ENCODE measurements at places on chromosomes 11 and 22. TPM values are rescaled to one million over a fixed set of nuclear protein-coding genes. Genes with fewer than 3 reads are reported as not detected.

DNA sequence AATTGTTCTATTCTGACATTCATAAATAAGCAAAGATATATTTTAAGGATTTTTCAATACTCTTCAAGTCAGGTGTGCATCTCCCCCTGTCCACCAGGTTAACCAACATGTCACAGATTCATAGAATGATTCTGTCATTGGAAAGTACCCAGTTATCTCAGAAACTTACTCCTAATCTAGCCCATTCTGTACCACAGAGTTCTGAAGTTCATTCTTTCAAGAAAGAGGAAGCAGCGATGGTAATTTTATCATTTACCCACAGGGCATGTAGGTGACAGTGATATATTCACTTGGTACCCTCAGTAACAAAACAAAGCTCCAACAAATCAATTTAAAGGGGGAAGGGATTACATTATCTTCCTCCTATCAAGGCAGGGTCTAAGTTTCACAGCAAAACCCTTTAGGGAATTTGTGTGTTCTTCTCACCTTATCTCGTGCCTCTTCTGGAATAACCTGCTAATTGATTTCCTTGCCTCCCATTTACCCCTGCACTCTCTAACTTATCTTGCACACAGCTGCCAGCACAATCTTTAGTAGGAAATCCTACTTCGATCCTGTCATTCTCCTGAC is 19.0 kb upstream of the MPPED2 start:
- no peaks in the 10 kb centered on the region for H3K4me1 ChIP-seq
- H3K36me3 ChIP-seq, result no peaks in the 10 kb centered on the region

The ZNRF3 gene
- total RNA-seq, result 44.5 TPM

- DNase-seq, result no peak
- H3K4me1 ChIP-seq, result peaks cover 32% of the 10 kb centered on the region
- H3K27me3 ChIP-seq, result no peaks in the 10 kb centered on the region
- H3K27ac ChIP-seq, result peak overlapping the region; percentile 2
- no peak overlapping the region for H3K4me3 ChIP-seq
- no peaks in the 10 kb centered on the region for H3K36me3 ChIP-seq
Measured at GRCh38 chr22:32625985-32626384, 151.4 kb downstream of the FBXO7 start.

The MAP6 gene
- total RNA-seq, result 17.8 TPM

DNA sequence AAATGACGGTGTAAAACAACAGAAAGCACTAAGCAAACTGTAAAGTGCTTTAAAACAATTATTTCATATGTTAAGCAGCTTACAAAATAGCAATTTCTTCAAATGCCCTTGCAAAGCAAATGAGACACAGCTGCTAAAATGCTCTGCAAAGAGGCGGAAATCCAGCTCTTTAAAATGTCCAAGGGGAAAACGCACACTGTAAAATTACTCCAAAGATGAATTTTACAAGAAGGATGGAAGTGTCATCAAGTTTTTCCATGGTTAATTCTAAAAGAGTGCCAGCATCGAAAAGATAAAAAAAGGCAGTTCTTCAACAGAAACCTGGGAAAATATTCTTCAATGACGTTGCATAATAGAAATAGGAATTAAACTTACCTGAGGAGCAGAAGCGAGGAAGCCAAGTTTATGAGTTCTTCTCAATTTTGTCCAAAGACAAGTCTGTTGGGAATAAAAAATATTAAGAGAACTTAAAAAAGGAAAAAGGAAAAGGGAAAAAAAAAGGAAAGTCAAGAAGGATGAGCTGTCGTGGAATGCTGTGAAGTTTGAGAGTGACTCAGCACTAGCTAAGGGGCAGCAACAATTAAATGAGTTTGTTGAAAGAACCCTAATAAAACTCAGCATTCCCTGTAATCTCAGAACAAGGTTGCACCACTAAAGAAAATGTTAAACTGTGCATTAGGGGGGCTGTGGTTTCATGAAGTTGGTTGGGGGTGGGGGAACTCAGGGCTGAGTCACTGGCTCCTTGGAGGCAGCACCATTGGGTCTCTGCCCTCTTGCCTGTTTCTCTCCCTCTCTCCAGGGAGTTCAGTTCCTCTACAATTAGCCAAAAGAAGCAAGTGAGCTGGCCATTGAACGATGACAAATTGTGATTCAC is 64.2 kb upstream of the BLID start:
- no peak overlapping the region for H3K4me3 ChIP-seq
- no peak for DNase-seq
- peaks cover 32% of the 10 kb centered on the region for H3K4me1 ChIP-seq
- H3K36me3 ChIP-seq, result no peaks in the 10 kb centered on the region

The DTX4 gene
- 4.5 TPM for total RNA-seq

DNA sequence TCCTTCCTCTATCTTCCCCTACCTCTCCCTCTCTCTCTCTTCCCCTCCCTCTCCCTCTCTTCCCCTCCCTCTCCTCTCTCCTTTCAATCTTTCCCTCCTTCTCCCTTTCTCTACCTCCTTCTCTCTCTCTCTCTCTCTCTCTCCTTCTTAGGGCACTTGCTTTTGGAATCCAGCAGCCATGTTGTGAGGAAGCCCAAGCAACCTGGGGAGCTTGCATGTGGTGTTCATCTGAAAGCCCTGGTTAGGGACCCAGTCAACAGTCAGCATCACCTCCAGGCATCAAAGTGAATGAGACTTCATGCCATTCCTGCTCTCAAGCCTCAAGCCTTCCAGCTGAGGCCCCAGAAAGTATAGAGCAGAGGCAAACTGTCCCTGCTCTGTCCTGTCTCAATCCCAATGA is 65.6 kb upstream of the SHISAL1 start:
- H3K36me3 ChIP-seq, result no peaks in the 10 kb centered on the region
- H3K27ac ChIP-seq, result no peak overlapping the region
- no peak for DNase-seq
- no peaks in the 10 kb centered on the region for H3K27me3 ChIP-seq

GRCh38 chr22:19722178-19722981 is 959 bp upstream of the GP1BB start:
- no peaks in the 10 kb centered on the region for H3K27me3 ChIP-seq
- DNase-seq, result no peak
- no peak overlapping the region for H3K4me3 ChIP-seq
- H3K36me3 ChIP-seq, result no peaks in the 10 kb centered on the region

- DNase-seq, result no peak
- H3K4me1 ChIP-seq, result no peaks in the 10 kb centered on the region
- no peaks in the 10 kb centered on the region for H3K36me3 ChIP-seq
Measured at GRCh38 chr22:48734359-48734758, 1093.3 kb downstream of the BRD1 start.

The BRSK2 gene
- total RNA-seq, result 52.3 TPM

GRCh38 chr11:57394203-57394965 is 3.9 kb upstream of the PRG2 start:
- H3K4me1 ChIP-seq, result no peaks in the 10 kb centered on the region
- no peaks in the 10 kb centered on the region for H3K27me3 ChIP-seq
- H3K4me3 ChIP-seq, result no peak overlapping the region
- no peak for DNase-seq
- H3K36me3 ChIP-seq, result no peaks in the 10 kb centered on the region

The RANGAP1 gene
- total RNA-seq, result 319 TPM

DNA sequence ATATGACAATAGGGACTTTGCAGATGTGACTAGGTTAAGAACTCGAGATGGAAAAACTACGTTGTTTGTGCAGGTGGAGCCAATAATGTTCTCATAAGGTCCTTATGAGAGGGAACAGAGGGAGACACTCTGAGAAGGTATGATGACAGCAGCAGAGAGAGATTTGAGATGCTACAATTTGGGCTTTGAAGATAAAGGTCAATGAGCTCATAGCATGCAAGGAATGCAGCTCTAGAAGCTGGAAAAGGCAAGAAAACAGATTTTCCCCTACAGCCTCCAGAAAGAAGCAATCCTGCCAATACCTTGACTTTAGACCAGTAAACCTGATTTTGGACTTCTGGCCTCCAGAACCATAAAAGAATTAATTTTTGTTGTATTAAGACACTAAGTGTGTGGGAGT is 21.1 kb downstream of the FAM76B start:
- no peaks in the 10 kb centered on the region for H3K27me3 ChIP-seq
- no peak overlapping the region for H3K27ac ChIP-seq
- no peak overlapping the region for H3K4me3 ChIP-seq
- no peaks in the 10 kb centered on the region for H3K4me1 ChIP-seq
- no peaks in the 10 kb centered on the region for H3K36me3 ChIP-seq

The LRRC56 gene
- 22.2 TPM for total RNA-seq

GRCh38 chr11:118081241-118081958 is 4.5 kb downstream of the TMPRSS4 start:
- no peak overlapping the region for H3K4me3 ChIP-seq
- H3K27me3 ChIP-seq, result no peaks in the 10 kb centered on the region
- DNase-seq, result no peak
- H3K27ac ChIP-seq, result no peak overlapping the region
- H3K36me3 ChIP-seq, result no peaks in the 10 kb centered on the region

The ABTB2 gene
- total RNA-seq, result 12.1 TPM

DNA sequence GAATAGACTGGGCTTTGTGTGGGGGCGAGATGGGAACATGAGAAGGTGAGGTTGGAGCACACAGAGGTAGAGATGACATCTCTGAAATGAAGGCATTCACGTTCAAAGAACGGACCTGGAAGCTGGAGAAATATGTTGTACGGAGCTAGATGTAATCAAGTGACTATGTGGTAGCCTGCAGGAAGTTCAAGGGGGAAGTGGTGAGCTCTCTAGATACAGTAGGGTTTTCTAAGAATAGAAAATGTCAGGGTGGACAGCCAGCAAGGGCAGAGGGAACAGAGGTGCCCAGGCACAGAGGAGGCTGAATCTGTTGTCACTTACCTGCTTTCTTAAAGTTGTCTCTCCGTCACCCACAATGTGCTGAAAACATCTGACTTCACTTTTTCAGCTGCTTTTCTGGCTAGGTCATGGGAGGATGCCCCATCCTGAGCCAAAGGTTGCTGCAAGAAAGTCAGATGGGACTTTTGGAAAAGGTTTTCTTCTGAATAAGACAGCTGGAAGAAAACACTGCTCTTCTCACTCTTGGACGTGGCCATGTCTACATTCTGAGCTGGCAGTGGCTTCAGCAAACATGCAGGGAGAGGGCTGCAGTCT is 171.5 kb upstream of the B3GAT1 start:
- no peaks in the 10 kb centered on the region for H3K36me3 ChIP-seq
- H3K4me1 ChIP-seq, result peaks cover 16% of the 10 kb centered on the region
- no peak overlapping the region for H3K27ac ChIP-seq
- H3K27me3 ChIP-seq, result no peaks in the 10 kb centered on the region

GRCh38 chr11:71247551-71248250 is 4.7 kb downstream of the SHANK2 start:
- peaks cover 3% of the 10 kb centered on the region for H3K4me1 ChIP-seq
- H3K27me3 ChIP-seq, result no peaks in the 10 kb centered on the region
- peak; percentile 67 for DNase-seq
- H3K27ac ChIP-seq, result no peak overlapping the region

The TMEM218 gene
- 15.1 TPM for total RNA-seq

GRCh38 chr22:33005476-33005875 is 52.7 kb downstream of the SYN3 start:
- no peak for DNase-seq
- H3K27me3 ChIP-seq, result no peaks in the 10 kb centered on the region
- H3K36me3 ChIP-seq, result no peaks in the 10 kb centered on the region
- no peak overlapping the region for H3K27ac ChIP-seq
- H3K4me1 ChIP-seq, result no peaks in the 10 kb centered on the region
- H3K4me3 ChIP-seq, result no peak overlapping the region

DNA sequence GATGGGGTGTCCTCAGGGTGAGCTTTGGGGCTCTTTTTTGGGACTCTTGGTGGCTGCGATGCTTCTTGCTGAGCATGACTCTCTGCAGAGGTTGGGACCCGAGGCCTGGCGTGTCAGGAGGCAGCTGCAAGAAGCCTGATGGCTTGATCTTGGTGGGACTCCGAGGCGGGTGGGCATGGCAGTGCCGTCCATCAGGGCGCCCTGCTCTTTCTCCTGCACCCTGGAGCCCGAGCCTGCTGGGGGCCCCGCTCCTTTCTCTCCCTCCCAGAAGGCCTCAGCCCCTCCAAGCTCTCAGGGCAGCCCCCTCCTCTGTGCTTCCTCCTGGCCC is 432.7 kb downstream of the TBC1D22A start:
- DNase-seq, result peak; percentile 7
- no peak overlapping the region for H3K27ac ChIP-seq
- H3K27me3 ChIP-seq, result no peaks in the 10 kb centered on the region
- H3K4me1 ChIP-seq, result peaks cover 4% of the 10 kb centered on the region

DNA sequence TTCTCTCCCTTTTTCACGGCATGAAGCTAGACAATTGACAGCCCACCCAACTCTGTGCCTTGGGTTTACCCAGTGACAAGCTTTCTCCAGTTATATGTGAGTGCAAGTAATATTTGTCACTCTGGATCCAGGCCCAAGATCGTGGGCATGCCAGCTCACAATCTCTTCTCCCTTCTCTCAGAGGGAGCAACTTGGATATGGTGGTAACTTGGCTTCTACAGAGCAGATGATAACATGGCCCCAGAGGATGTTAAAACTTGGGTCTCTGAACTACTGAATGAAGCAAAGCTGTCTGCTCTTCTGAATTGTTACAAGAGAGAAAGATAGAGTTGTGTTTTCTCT is 20.8 kb downstream of the C11orf96 start:
- no peak overlapping the region for H3K4me3 ChIP-seq
- H3K27ac ChIP-seq, result no peak overlapping the region
- no peaks in the 10 kb centered on the region for H3K4me1 ChIP-seq
- no peaks in the 10 kb centered on the region for H3K27me3 ChIP-seq

GRCh38 chr22:19121631-19122142 is 525 bp downstream of the DGCR2 start:
- peaks cover 24% of the 10 kb centered on the region for H3K4me1 ChIP-seq
- peak overlapping the region; percentile 93 for H3K27ac ChIP-seq
- H3K27me3 ChIP-seq, result no peaks in the 10 kb centered on the region
- H3K4me3 ChIP-seq, result peak overlapping the region; percentile 96

The HBE1 gene
- total RNA-seq, result not detected

- H3K27ac ChIP-seq, result no peak overlapping the region
- H3K4me1 ChIP-seq, result no peaks in the 10 kb centered on the region
- DNase-seq, result no peak
- H3K27me3 ChIP-seq, result no peaks in the 10 kb centered on the region
- no peaks in the 10 kb centered on the region for H3K36me3 ChIP-seq
Measured at GRCh38 chr11:47366020-47366490, 12.3 kb downstream of the SPI1 start.

DNA sequence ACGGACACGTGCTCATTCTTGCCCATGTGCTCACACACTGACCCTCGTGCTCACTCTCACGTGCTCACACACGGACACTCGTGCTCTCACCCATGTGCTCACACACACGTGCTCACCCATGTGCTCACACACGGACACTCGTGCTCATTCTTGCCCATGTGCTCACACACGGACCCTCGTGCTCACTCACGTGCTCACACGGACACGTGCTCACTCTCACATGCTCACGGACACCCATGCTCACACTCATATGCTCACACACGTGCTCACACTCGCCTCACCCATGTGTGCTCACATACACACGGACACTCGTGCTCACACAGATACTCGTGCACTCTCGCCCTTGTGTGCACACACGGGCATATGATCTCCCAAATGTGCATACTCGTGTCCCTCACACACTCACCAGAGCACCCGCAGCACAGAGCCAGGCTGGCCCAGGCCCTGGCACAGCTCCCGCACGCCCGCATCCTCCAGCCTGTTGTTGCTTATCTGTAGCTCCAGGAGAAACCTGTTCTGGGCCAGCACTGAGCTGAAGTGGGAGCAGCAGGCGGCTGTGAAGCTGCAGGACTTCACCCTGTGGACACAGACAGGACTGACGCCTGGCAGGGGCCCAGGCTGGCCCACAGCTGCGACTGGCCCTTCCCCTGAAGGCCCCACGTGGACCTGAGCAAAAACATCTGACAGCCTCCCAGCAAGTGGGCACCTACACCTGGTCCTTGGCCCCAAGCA is 9.3 kb downstream of the RNH1 start:
- peaks cover 7% of the 10 kb centered on the region for H3K4me1 ChIP-seq
- H3K27me3 ChIP-seq, result no peaks in the 10 kb centered on the region
- no peak overlapping the region for H3K4me3 ChIP-seq
- no peak overlapping the region for H3K27ac ChIP-seq
- H3K36me3 ChIP-seq, result no peaks in the 10 kb centered on the region

The OR56A3 gene
- 1.0 TPM for total RNA-seq

The SHANK3 gene
- total RNA-seq, result 16.0 TPM
